ENCODE measurements at places on chromosomes 2 and 18. TPM values are rescaled to one million over a fixed set of nuclear protein-coding genes. Genes with fewer than 3 reads are reported as not detected.

DNA sequence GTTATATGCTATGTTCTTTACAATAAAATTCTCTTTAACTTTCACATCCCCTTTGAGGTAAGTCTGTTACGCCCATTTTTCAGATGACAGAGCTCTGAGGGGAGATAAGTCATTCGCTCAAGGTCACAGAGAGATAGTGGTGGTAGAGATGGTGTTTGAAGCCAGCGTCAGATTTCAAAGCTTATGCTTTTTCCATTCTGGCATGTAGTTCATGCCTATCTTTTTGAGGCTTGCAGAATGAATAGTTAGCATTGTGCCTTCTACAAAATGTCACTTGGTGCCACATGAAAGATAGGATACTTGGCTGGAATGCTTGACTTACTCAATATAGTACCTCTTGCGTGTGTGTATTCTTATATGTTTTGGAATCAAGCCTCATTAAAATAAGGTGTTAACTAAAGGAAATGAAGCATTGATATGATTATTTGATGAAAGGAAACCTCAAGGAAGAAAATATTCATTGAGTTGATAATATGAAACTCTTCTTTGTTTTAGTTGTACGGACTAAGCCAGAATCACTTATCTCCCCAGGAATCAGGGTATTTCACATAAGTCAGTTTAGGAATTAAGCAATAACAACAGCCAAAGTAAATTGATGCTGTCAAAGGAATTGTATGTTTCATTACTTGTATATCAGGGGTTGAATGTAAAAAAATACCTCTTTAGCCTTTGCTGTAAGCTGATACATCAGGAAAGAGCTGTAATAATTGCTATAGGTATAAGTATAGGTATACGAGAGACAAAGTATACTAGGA, 15.5 kb downstream of the SPATS2L start:
- no peaks in the 10 kb centered on the region for H3K27me3 ChIP-seq
- peaks cover 36% of the 10 kb centered on the region for H3K4me1 ChIP-seq
- DNase-seq, result no peak
- H3K4me3 ChIP-seq, result no peak overlapping the region

GRCh38 chr2:45043174-45043573, 33.9 kb upstream of the SIX2 start:
- no peaks in the 10 kb centered on the region for H3K4me1 ChIP-seq
- no peak for DNase-seq
- peaks cover 30% of the 10 kb centered on the region for H3K27me3 ChIP-seq
- no peak overlapping the region for H3K4me3 ChIP-seq

DNA sequence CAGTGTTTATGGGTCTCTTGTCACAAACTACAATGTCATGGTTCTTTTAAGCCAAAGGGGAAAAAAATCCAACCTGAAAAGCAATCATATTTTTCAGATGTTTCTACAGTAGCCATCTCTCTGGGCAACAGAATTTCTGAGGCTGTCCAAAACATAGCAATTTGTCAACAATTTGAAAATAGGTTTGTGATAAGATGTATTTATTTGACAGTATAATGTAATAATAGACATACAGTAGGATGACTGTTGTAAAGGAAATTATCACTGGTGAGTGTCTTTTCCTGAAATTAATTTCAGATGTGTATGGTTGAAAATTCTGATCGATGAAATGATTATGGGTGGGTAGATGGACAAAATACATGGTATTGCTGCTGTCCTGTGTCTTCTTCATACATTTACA, 1230.1 kb upstream of the CDH2 start:
- no peaks in the 10 kb centered on the region for H3K36me3 ChIP-seq
- no peaks in the 10 kb centered on the region for H3K4me1 ChIP-seq
- no peak overlapping the region for H3K4me3 ChIP-seq
- DNase-seq, result no peak
- H3K27me3 ChIP-seq, result no peaks in the 10 kb centered on the region
- H3K27ac ChIP-seq, result no peak overlapping the region

DNA sequence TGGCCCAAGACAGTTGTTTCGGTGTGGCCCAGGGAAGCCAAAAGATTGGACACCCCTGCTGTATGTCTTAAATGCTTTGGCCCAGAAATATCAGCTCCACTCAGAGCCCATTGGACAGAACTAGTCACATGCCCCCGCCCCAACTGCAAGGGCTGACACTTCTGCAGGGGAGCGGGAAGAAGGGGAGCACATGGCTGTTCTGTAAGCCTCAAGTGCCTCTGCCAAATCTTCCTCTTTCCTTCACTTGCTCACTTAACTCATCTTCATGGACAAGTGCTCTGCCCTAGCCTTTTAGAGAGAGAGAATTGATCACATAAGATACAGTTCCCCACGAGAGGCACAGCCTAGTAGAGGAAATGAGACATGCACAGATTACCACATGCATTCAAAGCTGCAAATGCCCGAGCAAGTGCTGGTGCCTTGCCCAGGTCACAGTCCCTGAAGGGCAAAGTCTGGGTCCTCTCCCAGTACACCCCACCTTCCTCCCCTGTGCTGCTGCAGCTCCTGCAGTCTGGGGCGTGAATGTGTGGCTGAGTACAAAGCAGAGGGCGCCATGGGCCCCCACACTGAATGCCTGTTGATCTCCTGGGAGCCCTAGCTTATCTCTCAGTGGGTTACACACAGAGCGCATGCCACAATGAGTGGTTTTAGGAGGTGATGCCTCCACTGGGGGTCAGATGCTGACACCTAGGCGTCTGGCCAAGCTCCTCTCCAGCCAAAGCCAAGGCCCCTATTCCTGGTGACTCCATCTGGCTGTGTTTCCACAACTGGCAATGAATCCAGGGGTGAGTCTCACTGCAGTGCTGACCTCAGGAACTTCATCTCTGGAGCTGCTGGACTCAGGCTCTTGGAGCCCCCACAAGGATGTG, 135.3 kb downstream of the CTIF start:
- no peaks in the 10 kb centered on the region for H3K36me3 ChIP-seq
- no peaks in the 10 kb centered on the region for H3K27me3 ChIP-seq
- no peak overlapping the region for H3K27ac ChIP-seq
- H3K4me3 ChIP-seq, result no peak overlapping the region
- DNase-seq, result no peak

DNA sequence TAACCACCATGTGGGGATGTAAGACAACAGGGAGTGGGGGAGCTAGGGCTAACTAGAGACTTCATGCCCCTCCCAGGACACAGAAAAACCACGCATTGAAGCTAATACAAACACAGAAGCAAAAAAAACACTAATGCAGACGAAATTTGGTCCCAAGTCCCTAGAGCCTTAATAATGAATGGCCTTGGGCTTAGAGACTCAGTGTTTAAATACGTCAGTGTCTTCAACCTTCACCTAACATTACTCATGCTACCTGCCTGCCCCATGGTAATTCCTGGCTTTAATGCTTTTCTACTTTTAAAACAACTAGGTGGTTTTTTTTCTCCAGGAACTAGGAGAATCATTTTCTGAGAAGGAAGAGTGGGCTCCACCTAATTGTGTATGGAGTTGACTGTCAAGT, 64.1 kb upstream of the ITSN2 start:
- no peak overlapping the region for H3K4me3 ChIP-seq
- no peaks in the 10 kb centered on the region for H3K4me1 ChIP-seq
- no peaks in the 10 kb centered on the region for H3K36me3 ChIP-seq
- H3K27me3 ChIP-seq, result peaks cover 2% of the 10 kb centered on the region
- H3K27ac ChIP-seq, result no peak overlapping the region
- no peak for DNase-seq

DNA sequence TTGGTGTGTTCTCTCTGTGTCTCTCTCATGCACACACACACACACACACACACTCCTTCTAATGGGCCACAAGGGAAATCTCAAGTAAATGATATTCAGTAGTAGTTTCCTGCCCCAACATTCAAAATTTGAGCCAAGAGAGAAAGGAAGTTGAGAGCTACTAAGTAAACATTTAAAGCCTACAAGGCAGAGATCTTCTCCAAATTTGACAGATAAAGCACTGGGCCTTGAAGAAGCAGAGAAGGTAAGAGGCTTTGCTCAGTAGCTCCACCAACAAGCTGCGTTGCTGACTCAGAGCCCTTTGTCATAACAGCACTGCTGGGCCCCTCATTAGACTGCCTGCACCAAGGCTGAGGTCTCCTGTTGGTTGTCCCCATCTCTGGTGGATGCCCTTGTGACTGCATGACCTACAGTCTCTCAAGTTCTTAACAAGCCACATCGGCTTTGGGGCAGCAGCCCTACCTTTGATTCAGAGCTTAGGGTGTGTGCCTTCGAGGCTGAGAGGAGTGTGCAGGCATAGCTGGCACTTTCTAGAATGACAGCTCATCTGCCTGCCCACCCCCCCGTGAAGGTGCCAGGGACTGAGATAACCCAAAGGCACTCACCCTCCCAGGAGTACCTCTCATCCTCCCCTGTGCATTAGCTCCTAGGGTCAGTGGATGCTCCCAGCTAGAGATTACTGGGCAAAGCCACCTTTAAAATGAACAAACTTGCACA, 32.3 kb upstream of the NEB start:
- no peaks in the 10 kb centered on the region for H3K27me3 ChIP-seq
- DNase-seq, result peak; percentile 20
- H3K4me3 ChIP-seq, result no peak overlapping the region
- no peaks in the 10 kb centered on the region for H3K36me3 ChIP-seq
- peaks cover 19% of the 10 kb centered on the region for H3K4me1 ChIP-seq
- H3K27ac ChIP-seq, result peak overlapping the region; percentile 5

DNA sequence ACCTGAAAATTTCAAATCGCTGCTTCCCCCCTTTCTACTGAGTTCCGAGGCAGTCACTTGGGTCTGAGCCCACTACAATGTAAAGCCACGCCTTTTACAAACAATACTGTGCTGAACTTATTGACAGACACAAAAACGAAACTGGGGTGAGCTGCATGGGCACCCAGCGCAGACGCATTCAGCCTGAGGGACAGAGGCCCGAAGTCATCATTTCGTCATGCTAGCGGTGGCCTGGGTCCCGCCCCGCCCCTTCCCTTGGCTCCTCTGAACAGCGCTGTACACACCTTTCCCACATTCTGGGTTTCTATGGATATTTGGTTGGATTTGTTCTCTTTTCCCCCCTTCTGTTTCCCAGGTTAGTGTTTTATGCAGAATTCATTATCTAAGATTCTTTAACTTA, 71.7 kb downstream of the EIPR1 start:
- peaks cover 7% of the 10 kb centered on the region for H3K36me3 ChIP-seq
- peaks cover 9% of the 10 kb centered on the region for H3K4me1 ChIP-seq
- no peak for DNase-seq
- no peak overlapping the region for H3K4me3 ChIP-seq

GRCh38 chr2:222291485-222291841, 7.3 kb downstream of the PAX3 start:
- no peak overlapping the region for H3K4me3 ChIP-seq
- peaks cover 17% of the 10 kb centered on the region for H3K4me1 ChIP-seq
- H3K27ac ChIP-seq, result no peak overlapping the region
- H3K27me3 ChIP-seq, result peaks cover 91% of the 10 kb centered on the region
- peaks cover 8% of the 10 kb centered on the region for H3K36me3 ChIP-seq

DNA sequence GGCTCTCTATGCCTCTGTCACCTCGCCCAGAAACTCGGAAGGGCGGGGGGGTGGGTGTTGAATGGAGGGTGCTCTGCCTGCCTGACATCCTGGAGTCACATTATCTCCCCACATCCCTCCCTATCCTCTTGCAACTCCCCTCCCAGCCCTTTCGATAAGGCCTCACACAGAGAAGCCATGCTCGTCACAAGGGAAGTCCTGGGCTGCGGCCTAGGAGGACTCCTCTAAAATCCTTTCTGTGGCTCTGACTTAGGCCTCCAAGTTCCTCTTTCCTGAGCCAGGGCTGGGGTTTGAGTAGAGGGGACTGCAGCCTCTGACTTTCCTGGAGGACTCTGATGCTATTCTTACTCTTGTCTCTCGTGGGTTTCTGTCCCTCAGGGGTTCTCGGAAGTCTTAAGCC, 75.0 kb upstream of the PKDCC start:
- no peaks in the 10 kb centered on the region for H3K27me3 ChIP-seq
- no peak overlapping the region for H3K4me3 ChIP-seq
- no peak overlapping the region for H3K27ac ChIP-seq
- no peaks in the 10 kb centered on the region for H3K36me3 ChIP-seq
- DNase-seq, result no peak

GRCh38 chr2:3386448-3386958, 7.0 kb downstream of the TRAPPC12 start:
- H3K27ac ChIP-seq, result no peak overlapping the region
- H3K4me1 ChIP-seq, result peaks cover 9% of the 10 kb centered on the region
- peaks cover 50% of the 10 kb centered on the region for H3K36me3 ChIP-seq
- DNase-seq, result no peak
- H3K4me3 ChIP-seq, result no peak overlapping the region
- no peaks in the 10 kb centered on the region for H3K27me3 ChIP-seq

DNA sequence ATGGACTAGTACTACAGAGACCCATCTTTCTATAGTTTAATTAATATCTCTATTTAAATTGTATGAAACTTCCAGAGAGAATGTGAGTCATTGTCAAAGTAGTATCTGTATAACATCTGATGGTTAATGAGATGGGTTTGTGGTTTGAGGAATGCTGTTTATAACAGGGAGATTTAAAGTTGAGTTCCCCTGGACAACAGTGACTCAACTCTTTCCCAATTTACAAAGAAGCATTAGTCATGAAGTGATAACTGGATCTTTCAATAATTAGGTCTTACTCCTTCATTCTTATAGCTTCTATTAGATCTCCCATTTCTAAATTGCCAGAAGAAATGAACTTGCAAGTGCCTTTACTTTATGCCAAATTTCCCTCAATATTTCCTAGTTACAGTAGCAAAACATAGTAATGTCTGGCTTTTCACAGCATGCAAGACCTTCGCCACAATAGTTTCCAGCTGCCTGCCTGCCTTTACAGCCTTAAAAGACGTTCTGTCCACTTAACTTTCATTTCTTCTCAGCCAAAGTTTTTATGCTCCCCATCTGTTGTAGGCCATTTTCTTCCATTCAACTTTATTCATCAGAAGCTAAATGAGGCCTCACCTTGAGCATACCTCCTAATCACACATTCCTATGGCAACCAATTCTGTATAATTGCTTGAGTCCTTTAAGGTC, 47.7 kb upstream of the WDR75 start:
- H3K27ac ChIP-seq, result no peak overlapping the region
- no peak overlapping the region for H3K4me3 ChIP-seq
- H3K4me1 ChIP-seq, result no peaks in the 10 kb centered on the region
- no peak for DNase-seq
- no peaks in the 10 kb centered on the region for H3K36me3 ChIP-seq

GRCh38 chr18:58042826-58043490, 1.1 kb upstream of the NEDD4L start:
- no peak for DNase-seq
- peaks cover 46% of the 10 kb centered on the region for H3K27me3 ChIP-seq
- H3K36me3 ChIP-seq, result no peaks in the 10 kb centered on the region

GRCh38 chr18:37578182-37578678, 12.6 kb upstream of the CELF4 start:
- no peaks in the 10 kb centered on the region for H3K36me3 ChIP-seq
- H3K4me1 ChIP-seq, result no peaks in the 10 kb centered on the region
- DNase-seq, result no peak
- H3K4me3 ChIP-seq, result no peak overlapping the region
- H3K27ac ChIP-seq, result no peak overlapping the region

Gene MYOM1
- total RNA-seq, result 1.7 TPM

Gene KCNG2
- total RNA-seq, result not detected

Gene CHAC2
- total RNA-seq, result 9.1 TPM

Gene OBSL1
- total RNA-seq, result not detected

Gene KRTCAP3
- total RNA-seq, result 7.5 TPM

Gene EIF5B
- 38.3 TPM for total RNA-seq

Gene ANTXR1
- total RNA-seq, result not detected

Gene SLC9A4
- total RNA-seq, result 0.15 TPM

Gene KYNU
- total RNA-seq, result not detected

Gene MEP1B
- not detected for total RNA-seq

Gene MAP4K4
- total RNA-seq, result 77.5 TPM

Measured in activated CD4-positive, alpha-beta memory T cell treated with anti-CD3 and anti-CD28 coated beads, Interleukin-2, amount 10 ng/mL, durations not matched to agents 7 days and 5 days (primary cell).